Activated T-cell treated with anti-CD3 and anti-CD28 coated beads, Interleukin-2, amount 50 U/mL, for 24 hours (primary cell): ENCODE measurements at places on chromosomes 7 and 10.

DNA sequence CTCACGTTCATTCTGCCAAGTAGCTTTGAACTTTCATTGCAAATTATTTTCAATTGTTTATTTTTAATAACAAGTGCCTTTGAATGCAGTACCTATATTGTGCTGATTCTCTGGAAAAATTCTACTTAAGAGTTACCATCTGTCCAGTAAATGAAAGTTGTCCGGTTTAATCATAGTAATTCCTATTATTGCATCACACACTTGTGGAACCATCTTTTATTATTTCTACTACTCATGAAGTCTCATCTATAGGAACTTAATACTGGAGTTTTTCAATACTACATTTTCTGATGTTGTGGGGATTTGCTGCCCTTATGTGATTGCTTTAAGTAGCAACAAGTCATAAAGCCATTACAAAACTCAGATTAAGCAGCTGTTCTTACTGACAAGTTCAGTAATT lies 16.5 kb upstream of the SKAP2 start:
- no peak overlapping the region for H3K4me3 ChIP-seq
- no peak overlapping the region for H3K27ac ChIP-seq
- peaks cover 9% of the 10 kb centered on the region for H3K27me3 ChIP-seq
- no peaks in the 10 kb centered on the region for H3K36me3 ChIP-seq
- no peaks in the 10 kb centered on the region for H3K4me1 ChIP-seq
- DNase-seq = no peak

GRCh38 chr7:115054478-115055065 lies 132.7 kb downstream of the MDFIC start:
- H3K4me3 ChIP-seq = no peak overlapping the region
- H3K27me3 ChIP-seq = no peaks in the 10 kb centered on the region
- no peaks in the 10 kb centered on the region for H3K4me1 ChIP-seq
- no peak for DNase-seq
- H3K36me3 ChIP-seq = no peaks in the 10 kb centered on the region

DNA sequence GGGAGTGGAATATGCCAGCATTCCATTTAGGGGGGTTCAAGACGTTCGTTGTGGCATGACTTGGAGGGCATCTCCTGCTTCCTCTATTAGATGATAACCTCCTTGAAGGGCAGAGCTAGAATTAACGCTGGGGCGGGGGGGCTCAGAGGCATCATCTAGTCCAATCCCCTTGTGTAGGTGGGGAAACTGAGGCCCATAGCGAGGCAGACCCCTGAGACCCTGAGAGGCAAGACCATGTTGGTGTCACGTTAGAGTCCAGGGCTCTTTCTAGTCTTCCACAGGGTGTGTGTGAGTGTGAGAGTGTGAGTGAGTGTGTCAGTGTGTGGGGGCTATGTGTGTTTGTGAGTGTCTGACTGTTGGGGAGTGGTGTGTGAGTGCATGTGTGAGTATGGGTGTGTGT lies 29.3 kb upstream of the NUB1 start:
- no peak for DNase-seq
- no peaks in the 10 kb centered on the region for H3K36me3 ChIP-seq
- peaks cover 12% of the 10 kb centered on the region for H3K4me1 ChIP-seq
- H3K27me3 ChIP-seq = no peaks in the 10 kb centered on the region
- no peak overlapping the region for H3K4me3 ChIP-seq
- no peak overlapping the region for H3K27ac ChIP-seq

DNA sequence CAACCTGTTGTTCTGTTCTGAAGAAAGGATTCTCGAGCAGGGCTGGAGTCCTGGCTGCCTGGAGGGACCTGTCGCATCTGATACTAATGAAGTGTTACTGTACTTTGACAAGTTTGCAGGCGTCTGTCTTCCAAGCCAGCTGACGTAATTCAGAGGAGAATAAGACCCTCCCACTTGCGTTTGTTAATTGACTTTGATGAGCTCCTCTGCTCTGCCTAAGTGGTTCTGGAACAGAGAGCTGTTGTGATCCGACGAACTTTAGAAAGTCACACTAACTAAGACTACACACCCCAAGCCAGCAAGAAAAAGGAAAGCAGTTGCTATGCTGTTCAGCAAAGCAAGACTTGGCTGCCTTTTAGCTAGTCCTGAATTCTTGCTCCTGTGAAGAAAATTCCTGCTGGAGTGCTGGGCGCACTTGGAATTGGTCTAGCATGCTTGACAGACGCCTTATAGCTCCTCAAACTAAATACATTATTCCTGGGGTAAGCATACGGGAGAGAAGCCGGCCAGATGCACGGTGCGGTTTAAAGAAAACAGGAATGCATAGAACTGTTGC lies 200.3 kb downstream of the CACNB2 start:
- H3K4me3 ChIP-seq = no peak overlapping the region
- no peaks in the 10 kb centered on the region for H3K36me3 ChIP-seq
- no peaks in the 10 kb centered on the region for H3K27me3 ChIP-seq
- DNase-seq = no peak
- H3K4me1 ChIP-seq = no peaks in the 10 kb centered on the region
- no peak overlapping the region for H3K27ac ChIP-seq

DNA sequence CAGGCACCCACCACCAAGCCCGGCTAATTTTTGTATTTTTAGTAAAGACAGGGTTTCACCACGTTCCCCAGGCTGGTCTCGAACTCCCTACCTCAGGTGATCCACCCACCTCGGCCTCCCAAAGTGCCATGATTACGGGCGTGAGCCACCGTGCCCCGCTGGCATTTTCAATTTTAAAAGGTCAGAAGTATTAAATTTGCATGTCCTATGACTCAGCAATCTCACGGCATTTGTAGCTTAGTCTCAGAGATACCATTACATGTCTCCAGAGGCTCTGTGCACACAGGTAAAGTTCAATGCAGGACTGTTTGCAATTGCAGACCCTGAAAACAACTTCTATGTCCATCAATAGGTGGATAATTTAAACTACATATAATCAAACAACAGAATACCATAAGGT lies 99.2 kb downstream of the DLG5 start:
- DNase-seq = no peak
- no peak overlapping the region for H3K4me3 ChIP-seq
- no peak overlapping the region for H3K27ac ChIP-seq
- no peaks in the 10 kb centered on the region for H3K36me3 ChIP-seq

DNA sequence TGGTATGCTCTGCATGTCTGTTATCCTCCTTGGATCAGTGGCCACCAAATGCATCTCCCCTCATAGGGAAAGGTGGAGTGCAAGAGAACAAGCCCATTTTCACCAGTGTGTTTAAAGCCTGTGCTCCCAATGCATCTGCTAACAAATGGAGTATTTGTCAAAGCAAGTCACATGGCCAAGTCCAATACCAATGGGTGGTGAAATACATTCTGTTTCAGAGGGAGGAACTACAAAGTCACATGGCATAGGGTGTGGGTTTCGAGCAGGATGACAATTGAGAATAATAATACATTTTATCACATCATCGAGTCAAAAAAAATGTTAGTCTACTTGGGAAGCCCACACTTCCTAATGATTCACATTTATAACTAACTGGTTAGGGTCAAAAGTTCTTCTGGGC lies 62.7 kb downstream of the SUGCT start:
- H3K4me3 ChIP-seq = no peak overlapping the region
- no peak overlapping the region for H3K27ac ChIP-seq
- H3K36me3 ChIP-seq = no peaks in the 10 kb centered on the region
- H3K27me3 ChIP-seq = no peaks in the 10 kb centered on the region
- no peaks in the 10 kb centered on the region for H3K4me1 ChIP-seq
- no peak for DNase-seq

- no peak for DNase-seq
- no peak overlapping the region for H3K4me3 ChIP-seq
- no peaks in the 10 kb centered on the region for H3K4me1 ChIP-seq
- H3K36me3 ChIP-seq = no peaks in the 10 kb centered on the region
Measured at GRCh38 chr7:81871606-81872265, 101.9 kb upstream of the HGF start.

DNA sequence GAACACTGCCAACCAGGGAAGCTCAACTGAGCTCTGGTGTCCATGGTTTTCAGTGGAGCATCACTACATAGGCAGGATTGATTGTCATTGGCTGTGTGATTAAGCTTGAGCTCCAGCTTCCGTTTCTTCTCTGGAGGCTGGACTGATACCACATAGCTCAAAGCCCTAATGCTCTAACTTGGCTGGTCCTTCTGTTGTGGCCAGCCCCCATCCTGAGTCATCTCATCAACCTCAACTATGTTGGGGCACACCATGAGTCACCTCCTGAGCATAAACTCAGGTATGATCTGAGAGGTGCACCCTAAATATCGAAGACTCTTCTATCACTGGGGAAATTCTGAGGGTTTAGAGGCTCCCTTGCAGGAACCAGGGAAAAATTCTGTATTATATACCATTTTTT lies 114.5 kb upstream of the INHBA start:
- no peaks in the 10 kb centered on the region for H3K36me3 ChIP-seq
- DNase-seq = no peak
- peaks cover 14% of the 10 kb centered on the region for H3K27me3 ChIP-seq

DNA sequence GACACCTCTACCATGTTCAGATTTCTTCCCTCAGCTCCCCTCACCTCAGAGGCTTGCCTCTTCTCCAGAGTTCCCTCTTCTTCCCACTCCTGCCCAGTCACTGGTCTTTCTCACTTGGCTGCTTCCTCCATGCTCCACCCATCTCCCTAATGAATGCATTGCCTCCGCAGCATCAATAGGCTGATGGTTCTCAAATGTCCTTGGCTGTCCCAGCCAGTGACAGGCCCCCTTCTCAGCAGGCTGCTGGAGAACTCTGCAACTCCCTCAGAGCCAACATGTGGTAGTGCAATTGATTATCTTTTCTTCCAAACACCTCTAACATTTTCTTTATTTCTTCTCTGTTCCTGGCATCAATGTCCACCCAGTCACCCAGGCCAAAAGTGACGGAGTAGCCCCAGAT lies 218.2 kb downstream of the RELN start:
- DNase-seq = no peak
- peaks cover 2% of the 10 kb centered on the region for H3K27me3 ChIP-seq

DNA sequence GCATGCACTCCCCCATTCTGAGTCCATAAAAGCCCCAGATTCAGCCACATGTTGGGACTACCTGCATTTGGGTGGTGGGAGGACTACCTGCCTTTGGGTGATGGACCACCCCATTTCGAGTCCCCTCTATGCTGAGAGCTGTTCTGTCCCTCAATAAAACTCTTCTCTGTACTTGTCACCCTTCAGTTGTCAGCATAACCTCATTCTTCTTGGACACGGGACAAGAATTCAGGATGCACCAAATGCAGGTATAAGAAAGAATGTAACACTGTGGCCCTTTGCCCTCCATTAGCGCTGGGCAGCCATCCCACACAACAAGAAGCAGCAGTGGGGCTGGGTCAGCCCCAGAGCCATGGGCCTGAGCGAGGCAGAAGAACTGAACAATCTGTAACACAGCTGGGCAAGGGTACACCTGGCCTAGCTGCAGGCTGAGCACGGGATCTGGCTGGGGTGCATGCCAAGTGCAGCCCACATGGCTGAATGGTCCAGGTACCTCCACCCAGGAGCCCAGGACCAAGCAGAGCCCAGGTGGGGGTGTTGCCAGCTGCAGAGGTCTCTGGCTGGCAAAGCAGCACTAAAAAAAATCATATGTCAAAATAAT lies 1344.3 kb upstream of the LRRTM3 start:
- no peaks in the 10 kb centered on the region for H3K4me1 ChIP-seq
- no peaks in the 10 kb centered on the region for H3K36me3 ChIP-seq
- no peak overlapping the region for H3K27ac ChIP-seq
- DNase-seq = no peak
